ENCODE measurements at places on chromosomes 12 and 14.

DNA sequence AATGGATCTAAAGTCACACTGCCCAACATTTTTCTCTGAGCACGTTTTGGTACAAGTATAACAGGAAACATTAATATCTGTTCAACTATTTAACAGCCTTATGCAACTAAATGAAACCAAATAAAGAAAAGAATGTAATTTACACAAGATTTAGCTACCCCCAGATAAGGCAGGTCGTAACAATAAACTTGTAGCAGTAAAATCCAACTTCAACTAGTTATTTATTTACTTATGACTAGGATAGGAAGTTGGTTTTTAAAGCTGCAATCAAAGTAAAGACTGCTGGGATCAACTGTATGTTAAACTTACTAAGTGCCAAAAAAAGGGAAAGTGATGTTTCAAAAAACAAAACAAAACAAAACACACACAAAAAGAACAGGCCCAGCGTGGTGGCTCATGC, 30.9 kb downstream of the FERMT2 start:
- no peak for DNase-seq

DNA sequence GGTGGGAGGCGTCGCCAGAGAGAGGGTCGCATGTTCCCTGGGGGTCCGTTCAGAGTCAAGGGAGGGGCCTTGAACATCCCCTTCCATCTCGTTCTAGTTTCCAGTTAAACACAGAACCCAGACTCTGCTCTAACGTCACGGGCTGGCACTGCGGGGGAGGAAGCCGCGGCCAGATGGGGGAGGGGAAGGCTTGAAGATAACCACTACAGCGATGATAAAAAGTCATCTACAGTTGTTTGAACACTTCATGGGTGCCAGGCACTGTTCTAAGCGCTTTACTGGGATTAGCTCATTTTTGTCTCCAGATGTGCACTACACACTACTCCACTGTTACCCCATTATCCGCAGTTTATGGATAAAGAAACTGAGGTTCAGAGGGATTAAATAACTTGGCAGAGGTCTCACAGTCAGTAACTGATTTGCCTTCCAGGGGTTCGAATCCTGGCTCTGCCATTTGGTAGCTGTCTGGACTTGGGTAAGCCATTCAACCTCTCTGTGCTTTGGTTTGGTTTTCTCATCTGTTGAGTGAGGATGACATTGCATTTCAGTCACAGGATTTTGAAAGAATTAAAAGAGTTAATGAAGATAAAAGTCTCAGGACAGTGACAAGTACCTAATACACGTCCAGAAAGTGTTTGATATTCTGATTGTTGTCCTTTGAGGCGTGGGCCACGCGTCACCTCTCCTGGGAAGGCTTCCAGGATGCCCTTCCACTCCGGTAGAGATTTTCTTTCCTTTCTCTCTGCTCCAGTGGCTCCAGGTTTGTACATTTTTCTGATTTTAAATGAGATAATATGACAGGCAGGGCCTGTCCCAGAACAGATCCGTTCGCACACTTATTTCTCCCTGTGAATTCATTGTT, 798 bp upstream of the RASAL1 start:
- peak; percentile 30 for DNase-seq

DNA sequence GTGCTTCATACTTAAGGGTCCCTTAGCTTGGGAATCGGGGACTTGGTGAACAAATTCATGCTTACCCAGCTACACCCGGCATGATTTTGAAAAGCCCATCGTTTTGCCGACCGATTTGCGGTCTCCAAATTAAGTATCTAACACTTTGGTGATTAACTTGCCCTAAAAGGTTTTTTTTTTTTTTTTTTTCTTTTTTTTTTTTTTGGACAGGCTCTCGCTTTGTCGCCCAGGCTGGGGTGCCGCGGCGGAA, 843 bp upstream of the HSP90AA1 start:
- no peak for DNase-seq

DNA sequence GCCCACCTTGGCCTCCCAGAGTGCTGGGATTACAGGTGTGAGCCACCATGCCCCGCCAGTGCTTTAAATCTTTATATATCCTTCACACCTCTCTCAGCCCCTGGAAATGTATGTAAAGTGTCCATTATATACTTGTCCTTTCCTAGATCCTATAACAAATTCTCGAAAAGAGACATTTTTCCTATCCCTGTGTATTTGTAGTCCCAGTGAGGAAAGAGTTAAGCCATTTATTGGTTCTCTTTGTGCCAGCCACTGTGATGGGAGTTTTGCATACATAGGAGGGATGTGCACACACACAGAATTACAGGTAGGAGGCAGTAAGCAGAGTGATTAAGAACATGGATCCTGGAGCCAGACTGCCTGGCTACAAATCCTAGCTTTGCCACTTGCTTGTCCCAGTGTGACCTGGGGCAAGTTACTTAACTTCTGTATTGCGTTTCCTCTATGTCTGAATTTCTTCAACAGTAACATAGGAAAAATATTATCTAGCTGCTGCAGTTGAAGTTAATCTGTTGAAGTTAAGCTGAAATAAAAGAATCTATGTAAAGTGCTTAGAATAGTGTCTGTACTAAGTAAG, 2.1 kb upstream of the RABGGTA start:
- DNase-seq, result no peak

DNA sequence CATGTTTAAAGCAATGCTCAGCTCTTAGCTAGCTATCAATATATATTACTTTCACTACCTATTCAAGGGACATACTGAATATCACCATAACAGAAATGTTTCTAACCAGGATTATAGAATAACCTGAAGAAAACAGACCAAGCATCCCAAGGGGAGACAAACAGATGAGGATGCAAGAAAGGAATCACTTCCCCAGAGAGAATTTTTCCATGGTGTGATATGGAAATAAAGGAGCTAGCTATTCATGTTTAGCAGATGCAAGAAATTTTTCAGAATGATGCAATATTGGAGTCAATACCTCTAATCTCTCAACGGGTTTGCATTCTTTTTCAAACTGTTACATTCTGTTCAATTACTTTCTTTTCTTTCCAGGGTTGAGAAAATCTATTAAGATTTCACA, 538.9 kb upstream of the FLRT2 start:
- no peak for DNase-seq

DNA sequence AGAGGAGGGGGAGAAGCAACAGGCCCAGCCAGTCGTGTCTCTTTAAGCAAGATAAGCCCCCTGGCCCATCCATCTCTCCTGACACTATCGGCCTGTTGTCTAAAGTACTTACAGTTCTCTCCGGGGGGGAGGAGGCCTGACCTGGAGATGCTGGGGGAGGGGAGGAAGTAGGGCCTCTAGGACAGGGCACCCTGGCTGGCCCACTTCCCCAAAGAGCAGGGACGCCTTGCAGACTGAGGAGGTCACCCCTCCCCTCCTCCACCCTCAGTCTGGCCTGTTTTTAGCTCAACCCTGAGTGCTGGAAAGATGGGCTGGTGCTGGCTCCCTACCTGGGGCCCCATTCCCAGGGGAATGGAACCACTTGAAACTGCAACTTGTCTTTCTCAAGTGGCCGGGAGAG, 70.3 kb downstream of the TBX5 start:
- DNase-seq, result no peak

- no peak for DNase-seq
Observed at GRCh38 chr14:68670359-68670715, 122.5 kb downstream of the ZFP36L1 start.

DNA sequence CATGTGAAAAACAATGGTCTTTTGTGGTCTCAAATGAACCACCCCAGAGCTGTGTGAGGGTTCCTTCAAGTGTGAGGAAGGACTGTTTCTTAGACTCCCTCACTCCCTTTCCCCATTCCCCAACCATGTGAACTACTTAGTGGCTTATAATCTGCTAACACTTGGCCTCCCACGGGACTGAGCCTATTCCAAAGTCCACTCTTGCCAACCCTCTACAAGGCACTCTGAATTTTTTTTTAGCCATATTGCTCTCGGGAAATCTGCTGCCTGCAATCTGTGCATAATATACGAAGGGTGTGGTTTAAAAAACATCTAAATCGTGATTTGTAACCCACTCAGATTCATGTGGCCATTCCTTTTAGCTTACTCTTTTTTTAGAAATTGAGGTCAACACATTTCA, 2.6 kb downstream of the SVOP start:
- no peak for DNase-seq

GRCh38 chr12:128817111-128818015, 6.4 kb downstream of the SLC15A4 start:
- no peak for DNase-seq

DNA sequence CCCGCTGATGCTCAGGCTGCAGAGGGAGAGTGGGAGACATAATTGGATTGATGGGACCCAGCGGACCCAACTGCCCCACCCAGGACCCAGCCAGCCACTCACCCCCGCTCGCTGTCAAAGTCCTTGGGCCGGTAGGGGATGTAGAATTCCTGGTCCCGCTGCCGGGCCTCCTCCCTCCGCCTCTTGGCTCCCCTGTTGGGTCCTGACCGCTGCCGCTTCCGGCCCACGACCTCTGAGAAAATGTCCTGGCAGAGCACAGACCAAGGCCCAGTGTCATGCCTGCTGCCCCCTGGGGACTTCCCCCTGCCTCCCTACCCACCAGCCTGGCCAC, 13.5 kb downstream of the CFAP73 start:
- no peak for DNase-seq

- DNase-seq, result no peak
Observed at GRCh38 chr14:95063391-95063790, 93.9 kb downstream of the DICER1 start.

- peak; percentile 6 for DNase-seq
Observed at GRCh38 chr12:69688471-69689427, 10.4 kb downstream of the BEST3 start.

DNA sequence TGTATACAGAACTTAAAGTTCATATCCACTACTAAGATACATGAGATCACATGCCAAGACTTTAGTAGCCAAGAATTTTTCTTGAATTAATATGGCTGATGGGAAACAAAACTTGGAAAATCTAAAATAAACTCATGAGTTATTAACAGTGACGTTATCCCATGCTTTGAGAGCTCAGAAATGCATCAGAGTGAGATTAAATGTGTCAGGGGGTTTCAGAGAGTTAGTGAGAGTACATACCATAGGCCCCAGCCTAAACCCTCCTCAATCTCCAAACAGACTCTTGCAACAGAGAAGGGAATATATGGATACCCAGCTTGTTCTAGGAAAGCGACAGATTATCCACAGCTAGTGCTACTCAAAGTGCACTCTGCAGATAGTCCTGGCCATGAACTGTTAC, 19.3 kb downstream of the SLC35F4 start:
- no peak for DNase-seq

DNA sequence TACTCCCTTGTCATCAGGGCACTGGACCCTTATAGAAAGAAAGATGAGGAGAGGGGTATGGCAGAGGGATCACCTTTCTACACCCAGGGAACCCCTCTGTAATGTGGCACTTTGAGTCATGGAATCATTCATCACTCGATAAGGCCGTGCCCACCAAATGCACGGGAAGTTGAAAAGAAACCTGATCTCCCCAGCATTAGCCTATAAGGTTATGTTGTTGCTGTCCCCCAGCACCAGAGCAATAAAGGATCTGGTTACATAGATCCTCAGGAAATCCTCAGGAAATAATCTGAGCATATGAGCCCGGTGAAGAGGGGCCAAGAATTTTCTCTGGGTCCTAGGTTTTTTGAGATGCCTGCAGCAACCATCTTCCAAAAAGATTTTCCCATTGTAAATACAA, 148.8 kb upstream of the CRY1 start:
- no peak for DNase-seq

GRCh38 chr12:43107026-43107775, 444.8 kb downstream of the ADAMTS20 start:
- no peak for DNase-seq

- DNase-seq, result no peak
Observed at GRCh38 chr14:104151566-104152245, 13.3 kb downstream of the KIF26A start.

DNA sequence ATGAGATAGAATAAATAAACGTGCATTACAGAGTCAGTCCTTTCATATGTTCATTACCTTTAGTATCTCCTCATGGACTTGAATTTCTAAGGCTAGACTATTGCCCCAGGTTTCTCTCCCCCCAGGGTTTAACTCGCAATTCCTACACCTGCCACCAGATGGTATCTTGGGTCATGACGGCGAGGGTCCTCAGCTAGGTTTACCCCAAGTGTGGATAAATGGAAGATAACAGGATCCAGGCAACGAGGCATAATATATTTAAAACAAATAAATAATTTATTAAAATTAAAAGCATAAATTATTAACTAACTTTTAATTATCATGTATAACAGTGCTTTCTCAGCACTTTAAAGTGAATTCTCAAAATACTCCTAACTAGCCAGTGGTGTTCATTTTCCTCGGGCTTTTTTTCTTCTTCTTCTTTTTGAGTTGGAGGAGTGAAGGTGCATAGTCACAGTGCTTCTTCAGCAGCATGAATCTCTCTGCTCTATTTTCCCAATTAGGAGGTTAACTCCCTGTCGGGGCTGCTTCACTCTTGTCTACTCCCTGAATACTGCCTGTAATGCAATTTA, 243.5 kb upstream of the CAND1 start:
- DNase-seq, result peak; percentile 13

GRCh38 chr12:116734156-116734768, 3.6 kb downstream of the SPRING1 start:
- DNase-seq, result no peak

DNA sequence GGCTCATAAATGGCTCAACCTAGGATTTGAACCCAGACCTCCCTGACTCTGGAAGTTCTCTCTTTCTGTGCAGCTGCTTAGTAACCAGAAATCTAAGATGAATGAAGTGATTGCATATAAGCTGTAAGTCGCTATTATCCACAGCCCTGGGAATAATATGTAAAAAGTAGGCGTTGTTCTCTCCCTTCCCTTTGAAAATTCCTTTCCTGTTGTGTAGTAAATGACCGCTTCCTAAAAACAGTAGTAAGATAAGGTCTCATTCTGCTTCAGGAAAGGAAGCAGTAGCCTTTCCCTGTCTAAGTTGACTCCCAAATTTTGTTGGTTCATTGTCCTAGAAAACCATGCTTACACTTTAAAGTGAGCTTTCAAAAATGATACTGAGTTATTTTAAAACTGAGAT, 418.3 kb downstream of the EGLN3 start:
- DNase-seq, result no peak

- DNase-seq, result no peak
Observed at GRCh38 chr14:59317798-59318505, 129.5 kb downstream of the DAAM1 start.

- no peak for DNase-seq
Observed at GRCh38 chr12:47107926-47108325, 28.2 kb upstream of the AMIGO2 start.

DNA sequence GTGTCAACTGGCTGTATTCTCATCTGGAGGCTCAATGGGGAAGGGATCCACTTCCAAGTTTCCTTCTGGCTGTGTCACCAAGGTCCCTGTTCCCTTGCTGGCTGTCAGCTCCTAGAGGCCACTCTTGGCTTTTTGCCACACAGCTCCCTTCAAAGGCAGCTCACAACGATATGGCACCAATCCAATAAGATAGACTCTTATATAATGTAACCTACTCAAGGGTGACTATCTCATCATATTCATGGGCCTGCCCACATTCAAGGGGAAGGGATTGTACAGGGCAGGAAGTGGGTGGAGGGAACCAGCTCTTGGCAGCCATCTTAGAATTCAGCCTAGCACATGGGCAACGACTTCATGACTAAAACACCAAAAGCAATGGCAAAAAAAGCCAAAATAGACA, 98.7 kb upstream of the PLXNC1 start:
- DNase-seq, result no peak

GRCh38 chr12:7387289-7387688, 56.7 kb downstream of the CD163L1 start:
- no peak for DNase-seq

All from CD4-positive, alpha-beta T cell treated with Interleukin-6 at 100 ng/mL for 8 hours (primary cell).